ENCODE measurements at places on chromosomes 1 and 21.

- DNase-seq: no peak
These were observed 60.1 kb downstream of the TMCO4 start for GRCh38 chr1:19739628-19740027.

- DNase-seq: no peak
These were observed 52.7 kb downstream of the MIGA1 start for GRCh38 chr1:77831976-77832711.

DNA sequence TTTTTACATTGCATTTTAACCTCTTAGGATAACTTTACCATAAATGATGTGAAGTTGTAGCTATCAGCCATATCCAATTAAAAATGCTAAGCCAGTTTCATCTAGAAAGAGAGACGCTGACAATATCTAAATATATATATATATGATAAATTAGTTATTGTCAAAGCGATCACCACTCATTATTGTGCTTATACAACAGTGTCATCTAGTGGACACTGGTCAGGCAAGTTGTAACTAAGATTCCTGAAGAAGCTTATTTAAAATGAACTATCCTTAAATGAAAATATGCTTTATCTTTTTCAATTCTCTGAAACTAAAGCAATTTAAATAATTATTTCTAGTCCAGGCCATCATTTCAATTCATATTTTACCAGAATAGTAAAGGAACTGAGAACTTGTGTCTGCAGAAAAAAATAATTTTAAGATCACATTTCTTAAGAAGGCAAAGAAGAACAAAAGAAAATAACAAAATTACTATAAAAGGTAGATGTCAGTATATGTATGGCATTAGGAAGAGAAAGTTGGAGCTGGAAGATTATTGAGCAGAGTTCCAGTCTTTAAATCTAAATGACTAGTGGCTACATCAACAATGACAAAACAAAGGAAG, 193.3 kb upstream of the SNX7 start:
- peak; percentile 5 for DNase-seq

- DNase-seq: no peak
These were observed 11.3 kb upstream of the IL22RA1 start for GRCh38 chr1:24154215-24154614.

DNA sequence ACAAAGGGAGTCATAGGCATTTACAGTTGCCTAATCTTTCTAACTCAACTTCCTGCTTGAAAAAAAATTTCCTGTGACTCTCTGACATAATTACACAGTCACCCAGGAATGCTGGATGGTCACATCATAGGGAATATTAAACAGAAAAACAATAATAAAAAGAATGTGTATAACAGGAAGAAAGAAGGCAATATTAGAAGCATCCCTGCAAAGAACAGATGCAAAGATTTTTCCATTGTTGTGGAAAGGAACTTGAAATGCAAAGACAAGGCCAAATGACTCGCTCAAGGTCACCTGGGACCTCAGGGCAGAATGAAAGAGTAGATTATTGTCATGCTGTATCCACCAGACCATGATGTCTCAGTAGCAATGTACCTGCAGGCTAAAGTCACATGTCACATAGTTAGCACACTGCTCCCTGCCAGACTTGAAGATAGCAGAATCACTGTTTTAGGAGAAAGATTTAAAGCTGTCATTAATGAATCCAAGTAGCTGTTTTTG, 184.3 kb downstream of the CYYR1 start:
- peak; percentile 30 for DNase-seq

DNA sequence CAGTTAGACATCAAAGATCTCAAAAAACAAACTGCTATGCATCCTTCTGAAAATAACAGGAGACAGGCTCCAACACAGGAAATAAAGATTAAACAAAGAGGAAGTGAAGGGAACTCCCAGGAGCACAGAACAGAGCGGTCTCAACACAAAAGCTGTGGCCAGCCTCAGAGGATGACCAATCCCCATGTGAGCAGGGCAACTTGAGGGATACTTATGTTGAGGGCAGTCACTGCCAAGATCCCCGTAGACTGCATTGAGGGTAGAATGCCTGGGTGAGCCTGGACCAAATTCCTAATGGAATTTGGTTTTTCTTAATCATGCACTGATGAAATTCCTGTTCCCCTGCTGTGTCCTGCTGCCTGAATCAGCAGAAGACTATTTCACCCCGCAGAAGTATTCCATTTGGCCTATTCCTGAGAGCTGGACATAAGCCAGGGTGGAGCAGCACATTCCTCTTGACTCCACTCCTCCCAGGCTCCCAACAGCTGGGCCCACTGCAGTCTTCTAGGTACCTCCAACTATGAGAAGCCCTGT, 49.0 kb downstream of the JAK1 start:
- DNase-seq: peak; percentile 41

GRCh38 chr1:182120411-182121258, 59.1 kb upstream of the ZNF648 start:
- no peak for DNase-seq

- no peak for DNase-seq
These were observed 221.6 kb upstream of the PBX1 start for GRCh38 chr1:164337394-164337793.

DNA sequence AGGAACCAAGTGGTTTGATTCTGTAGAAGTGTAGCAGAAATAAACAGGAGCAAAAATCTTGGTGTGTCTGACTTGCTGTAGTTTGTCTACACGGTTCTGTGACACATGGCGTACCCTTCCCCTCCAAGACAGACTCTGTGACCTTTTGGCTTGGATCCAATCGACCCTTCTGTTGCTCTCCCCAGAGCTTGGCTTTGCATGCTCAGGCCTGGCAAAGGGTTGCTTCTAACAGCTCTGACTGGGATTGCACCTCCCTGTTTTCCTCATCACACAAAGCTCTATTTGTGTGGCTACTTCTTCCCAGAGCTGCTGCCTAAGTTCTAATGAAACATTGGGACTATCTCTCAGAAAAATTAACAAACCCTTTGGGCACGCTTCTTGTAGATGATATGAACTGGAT, 24.0 kb downstream of the NGF start:
- no peak for DNase-seq

DNA sequence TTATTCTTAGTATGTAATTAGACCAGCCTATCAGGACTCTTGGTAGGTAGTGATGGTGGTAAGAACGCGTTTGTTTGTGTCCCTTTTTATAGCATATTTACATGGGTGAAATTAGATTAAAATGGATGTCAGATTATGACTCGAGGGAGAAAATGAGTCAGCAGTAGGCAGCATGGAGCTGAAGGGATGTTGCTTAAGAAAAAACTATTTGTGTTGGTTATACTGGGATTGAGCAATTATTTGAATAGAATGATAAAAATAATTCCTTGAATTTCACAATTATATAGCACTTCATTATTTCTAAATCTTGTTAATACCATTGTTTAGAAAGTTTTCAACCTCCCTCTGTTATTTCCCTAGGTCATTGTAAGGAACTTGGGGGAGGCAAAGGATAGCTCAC, 348.8 kb downstream of the RYR2 start:
- DNase-seq: no peak

DNA sequence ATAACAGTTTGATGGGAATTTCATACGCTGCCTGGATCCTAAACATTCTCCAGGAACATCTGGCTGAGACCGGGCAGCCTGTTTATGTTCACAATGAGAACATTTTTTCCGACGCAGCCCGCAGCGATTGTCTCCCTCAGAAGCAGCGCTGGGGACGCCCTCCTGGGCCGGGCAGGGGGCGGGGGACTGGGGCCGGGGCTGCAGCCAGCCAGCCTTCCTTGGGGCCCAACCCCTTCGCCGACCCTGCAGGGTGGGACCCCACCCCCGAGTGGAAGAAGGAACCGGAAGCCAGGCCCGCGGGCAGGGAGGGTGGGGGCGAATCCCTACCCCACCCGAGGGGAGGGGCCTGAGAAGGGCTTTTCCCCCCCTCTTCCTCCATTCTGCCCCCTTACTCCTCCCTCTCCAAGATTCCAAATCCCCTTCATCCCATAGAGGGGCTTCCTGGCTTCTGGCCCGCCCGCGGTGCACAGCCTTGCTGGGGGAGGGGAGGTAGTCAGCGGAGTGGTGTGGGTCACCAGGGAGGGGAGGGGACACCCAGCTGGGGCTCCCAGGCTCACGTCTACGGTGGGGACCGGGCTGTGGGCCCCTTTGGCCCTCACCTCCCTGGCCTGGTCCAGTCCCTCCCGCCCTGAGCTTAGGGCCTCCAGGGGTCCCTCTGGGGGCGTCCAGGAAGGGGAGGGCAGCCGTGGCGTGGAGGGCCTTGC, 60.6 kb downstream of the WNT9A start:
- no peak for DNase-seq

DNA sequence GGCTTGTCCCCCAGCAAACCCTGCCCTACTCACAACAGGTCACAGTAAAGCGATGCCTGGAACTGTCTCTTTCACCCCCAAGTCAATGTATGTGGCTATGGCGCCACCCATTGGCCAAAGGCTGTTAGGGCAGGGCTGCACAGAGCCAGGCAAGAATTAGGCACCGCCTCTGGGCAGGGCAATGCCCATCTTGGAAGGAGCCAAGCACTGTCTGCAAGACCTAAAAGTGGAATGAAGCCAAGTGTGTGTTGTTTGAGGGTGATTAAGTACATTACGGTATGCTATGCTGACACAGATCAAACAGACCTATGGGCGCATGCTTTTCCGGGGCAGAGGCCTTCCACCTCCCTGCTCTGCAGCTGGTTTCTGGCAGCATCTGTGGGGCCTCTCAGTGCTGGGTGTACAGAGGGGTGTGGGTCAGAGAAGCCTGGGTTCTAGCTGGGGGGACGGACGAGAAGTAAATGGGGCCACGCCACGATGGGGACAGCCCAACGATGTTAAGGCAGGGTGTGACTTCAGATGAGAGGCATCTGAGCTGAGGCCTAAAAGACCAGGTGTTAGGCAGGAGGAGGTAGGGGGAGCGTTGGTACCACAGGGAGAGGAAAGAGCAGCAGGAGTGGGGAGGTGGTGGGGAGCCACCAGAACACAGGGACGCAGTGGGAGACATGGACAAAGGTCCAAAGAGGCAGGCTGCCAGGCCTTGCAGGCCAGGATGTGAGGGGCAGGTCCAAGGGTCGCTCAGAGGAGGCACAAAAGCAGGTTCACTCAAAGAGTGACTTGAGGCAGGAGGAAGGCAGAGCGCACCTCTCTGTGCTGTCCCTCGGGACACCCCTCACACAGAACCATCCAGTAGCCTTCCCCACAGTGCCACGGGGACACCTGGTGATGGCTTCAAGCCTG, 49.8 kb downstream of the ACOT7 start:
- DNase-seq: peak; percentile 65

DNA sequence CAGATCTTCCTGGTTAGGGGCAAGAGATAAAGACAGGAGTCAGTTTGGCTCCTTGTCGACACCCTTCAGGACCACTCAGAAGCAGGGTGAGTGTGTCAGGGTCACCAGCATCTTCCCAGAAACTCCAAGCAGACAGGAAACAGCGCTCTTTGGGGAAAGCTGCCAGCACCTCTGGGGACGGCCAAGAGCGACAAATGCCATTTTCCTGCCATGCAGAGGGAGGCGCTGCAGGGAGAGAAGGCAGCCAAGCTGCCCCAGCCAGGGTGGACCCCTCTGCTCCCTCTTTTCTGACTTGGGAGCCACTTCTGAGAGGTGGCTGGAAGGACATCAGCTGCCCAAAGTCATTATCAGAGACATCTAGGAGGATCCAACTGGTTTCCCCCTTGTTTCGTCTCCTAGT, 29.0 kb downstream of the SIM2 start:
- no peak for DNase-seq

GRCh38 chr1:156591432-156592157, at the start of gene NAXE:
Gene NAXE (plus strand): TSS chr1:156591776. CDS start chr1:156591805, 29 bp downstream.
- peak; percentile 71 for DNase-seq

Data from HTR-8/SVneo (cell line).